Stimulated activated CD4-positive, alpha-beta T cell treated with anti-CD3 and anti-CD28 coated beads, Interleukin-12 subunit alpha, Interleukin-12 subunit beta, amount 100 ng/mL, for 48 hours (primary cell): ENCODE measurements at places on chromosomes 2 and 18.
A peak's percentile ranks its signal among the peaks of the same experiment; 100 is the strongest.

- no peak for DNase-seq
These were observed 34.1 kb upstream of the OLA1 start for GRCh38 chr2:174282441-174282840.

GRCh38 chr2:85795331-85796045 lies 41.7 kb downstream of the ATOH8 start:
- DNase-seq = no peak

- no peak for DNase-seq
These were observed 232.0 kb upstream of the PARD3B start for GRCh38 chr2:204313256-204313655.

- DNase-seq = no peak
These were observed 55.9 kb upstream of the TFCP2L1 start for GRCh38 chr2:121340926-121341325.

DNA sequence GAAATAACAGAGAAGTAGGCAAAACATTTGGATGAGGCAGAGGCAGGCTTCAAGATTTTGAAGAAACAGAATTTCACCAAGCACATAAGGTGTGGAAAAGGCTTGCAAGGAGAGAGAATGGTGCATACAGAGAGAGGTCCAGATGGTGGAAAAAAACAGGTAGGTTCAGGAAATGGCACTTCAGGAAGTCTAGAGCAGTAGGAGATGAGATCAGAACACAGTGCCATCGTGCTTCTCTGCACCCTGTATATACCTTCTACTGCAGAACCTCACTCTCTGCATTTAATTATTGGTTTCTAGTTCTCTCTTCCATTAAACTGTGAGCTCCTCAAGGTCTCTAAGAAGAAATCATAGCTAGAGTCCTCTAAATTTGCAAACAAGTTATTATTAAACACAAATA lies 2.4 kb downstream of the PAIP2B start:
- no peak for DNase-seq

GRCh38 chr2:56217106-56217505 lies 33.3 kb downstream of the CCDC85A start:
- no peak for DNase-seq

DNA sequence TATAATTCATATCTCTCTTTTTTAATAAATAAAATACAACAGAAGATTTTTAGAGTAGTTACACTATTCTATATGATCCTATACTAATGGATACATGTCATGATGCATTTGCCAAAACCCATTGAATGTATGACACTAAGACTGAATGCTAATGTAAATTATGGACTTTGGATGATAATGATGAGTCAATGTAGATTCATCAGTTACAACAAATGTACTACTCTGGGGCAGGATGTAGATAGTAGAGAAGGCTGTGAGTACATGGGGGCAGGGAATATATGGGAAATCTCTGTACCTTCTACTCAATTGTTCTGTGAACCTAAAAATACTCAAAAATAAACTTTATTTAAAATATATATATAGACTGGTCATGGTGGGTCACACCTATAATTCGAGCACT lies 45.6 kb upstream of the NEDD4L start:
- DNase-seq = no peak

- no peak for DNase-seq
These were observed 59.7 kb upstream of the ZC3H15 start for GRCh38 chr2:186426153-186427016.

- DNase-seq = no peak
These were observed 41.5 kb upstream of the CAB39 start for GRCh38 chr2:230671117-230671516.

DNA sequence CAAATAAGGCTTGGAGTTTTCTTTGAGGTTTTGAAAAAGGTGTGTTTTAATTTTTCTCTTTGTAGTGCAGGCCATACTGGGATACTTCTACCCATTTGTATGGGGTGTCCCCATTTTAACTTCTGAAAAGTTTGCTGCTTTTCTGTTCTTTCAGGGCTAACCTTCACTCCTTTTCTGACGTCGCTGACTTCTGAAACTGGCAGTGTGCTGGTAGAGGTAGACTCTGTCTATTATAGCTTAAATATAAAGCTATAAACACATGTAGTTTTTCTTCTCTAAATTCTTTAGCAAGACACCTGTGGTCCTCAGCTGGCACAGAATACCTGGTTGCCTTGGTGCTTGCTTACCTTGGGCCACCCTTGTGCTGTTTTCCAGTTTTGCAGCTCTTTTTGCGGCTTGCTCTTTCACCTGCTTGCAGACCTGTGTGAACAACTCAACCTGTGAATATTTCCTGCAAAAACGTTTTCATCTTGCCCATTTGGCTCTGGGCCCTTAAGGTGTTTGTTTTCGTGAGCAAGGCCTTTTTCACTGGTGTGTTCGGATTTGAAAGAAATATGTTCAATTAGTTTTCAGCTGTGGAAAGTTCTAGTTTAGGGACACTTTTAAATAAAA lies 42.2 kb downstream of the PHLPP1 start:
- no peak for DNase-seq

DNA sequence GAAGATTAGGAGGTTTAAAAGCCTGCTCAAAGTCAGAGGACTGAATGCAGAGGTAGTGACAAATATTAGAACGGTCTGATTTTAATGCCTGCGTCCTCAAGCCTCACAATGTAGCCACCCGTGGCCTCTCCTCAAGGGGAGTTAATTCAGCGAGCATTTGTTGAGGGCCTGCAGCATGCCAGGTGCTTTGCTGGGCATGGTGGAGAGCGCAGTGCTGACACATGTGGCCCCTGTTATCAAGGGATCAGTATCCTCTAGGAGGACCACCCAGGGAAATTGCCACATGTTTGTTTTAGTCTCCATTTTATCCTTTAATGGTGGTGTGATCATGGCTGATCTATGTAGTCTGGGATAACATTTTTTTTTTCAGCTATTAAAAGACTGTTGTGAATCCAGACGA lies 19.2 kb downstream of the PMAIP1 start:
- no peak for DNase-seq

DNA sequence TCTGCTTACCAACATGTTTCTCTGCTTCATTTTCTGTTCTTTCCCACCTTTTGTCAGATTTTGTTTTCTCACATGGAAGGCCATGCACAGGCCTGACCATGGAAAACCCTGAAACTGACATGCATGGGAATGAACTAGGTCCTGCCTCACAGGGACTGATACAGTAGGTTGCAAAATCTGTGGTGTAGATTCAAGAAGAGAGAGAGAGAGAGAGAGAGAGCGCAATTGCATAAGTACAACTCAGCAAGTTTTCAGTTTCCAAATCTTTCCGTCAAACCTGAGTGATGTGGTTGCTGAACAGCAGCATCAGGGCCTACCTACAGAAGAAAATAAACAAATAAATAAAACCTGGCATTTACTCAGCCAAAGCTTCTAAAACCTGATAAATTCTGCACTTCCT lies 87.5 kb upstream of the RNF152 start:
- DNase-seq = no peak

DNA sequence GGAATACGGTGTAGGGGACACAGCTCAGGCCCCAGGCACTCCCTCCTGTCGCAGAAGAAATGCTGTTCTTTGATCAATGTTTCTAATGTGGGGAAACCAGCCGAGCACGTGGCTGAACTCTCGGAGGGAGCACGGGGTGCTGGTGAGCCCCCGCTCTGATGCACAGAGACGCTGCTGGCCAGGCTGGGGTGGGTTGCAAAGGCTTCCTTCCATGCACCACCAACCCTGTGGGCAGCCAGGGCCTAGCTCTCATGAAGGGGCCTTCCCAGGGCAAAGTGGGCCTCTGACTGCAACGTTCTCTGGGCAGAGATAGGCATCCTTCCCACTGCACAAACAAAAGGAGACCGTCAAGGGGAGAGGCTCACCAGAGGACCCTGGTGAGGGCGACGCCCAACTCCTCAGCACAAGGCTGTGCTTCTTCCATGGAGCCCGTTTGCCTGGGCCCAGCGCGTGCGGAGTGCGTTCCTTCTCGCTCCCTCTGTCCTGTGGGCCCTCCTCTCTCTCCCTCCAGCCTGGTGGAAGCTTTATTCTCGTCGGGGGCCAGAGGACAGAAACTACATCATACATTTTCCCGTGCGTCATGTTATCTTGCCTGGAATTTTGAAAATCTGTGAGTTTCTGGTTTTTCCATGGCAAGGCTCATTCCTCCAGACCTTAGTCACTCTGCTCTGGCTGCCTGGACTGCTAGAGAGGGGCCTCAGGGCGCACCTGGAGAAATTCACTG lies 61.1 kb upstream of the SP3 start:
- DNase-seq = no peak

- no peak for DNase-seq
These were observed 64.8 kb downstream of the IKZF2 start for GRCh38 chr2:213086571-213086970.

GRCh38 chr18:48706731-48707130 lies 167.9 kb downstream of the CTIF start:
- no peak for DNase-seq

- no peak for DNase-seq
These were observed 189.6 kb upstream of the SP5 start for GRCh38 chr2:170525566-170525900.

DNA sequence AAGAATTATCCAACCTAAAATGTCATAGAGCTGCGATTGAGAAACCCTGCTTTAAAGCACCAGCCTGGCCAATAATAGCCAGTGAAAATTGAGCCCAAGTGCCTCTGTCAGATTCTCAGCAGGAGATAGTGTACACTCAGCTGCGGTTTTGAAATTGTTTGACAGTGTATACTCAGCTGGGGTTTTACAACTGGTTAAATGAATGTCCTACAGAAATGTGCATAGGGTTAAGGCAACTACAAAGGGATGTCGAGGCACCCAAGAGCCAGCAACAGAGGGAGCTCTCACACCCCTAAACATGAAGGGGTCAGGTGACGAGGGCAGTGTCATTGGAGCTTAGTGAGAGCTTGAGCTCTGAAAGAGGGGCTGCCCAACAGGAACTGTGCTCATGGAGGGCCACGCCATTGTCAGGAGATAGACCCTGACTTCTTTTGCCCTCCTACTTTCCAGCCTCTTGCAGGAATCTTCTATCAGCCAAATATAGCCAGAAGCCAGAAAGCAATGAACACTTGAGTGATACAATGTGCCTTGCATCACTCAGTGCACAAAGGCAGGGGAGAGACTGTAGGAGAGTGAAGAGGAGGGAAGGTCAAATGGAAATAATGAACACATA lies 15.1 kb downstream of the ACTG2 start:
- DNase-seq = no peak

DNA sequence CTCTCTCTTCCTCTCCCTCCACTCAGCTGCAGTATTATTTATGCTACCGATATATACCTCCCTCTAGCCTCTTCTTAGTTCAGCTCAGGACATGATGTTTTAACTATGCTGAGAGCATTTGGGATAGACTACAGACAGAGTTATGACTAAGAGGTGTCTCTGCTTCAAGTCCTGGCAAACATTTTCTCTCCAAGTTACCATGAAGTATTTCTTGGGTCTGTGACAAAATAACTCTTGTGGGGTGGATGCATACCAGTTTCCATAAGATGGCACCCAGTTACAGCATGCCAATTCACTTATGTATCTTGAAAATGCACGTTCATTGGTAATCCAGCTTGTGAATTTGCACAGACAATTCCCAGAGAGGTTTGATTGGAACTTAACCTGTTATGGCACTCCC lies 737.6 kb downstream of the SLC4A3 start:
- no peak for DNase-seq

GRCh38 chr2:72144632-72145288 lies 2.9 kb downstream of the CYP26B1 start:
- DNase-seq = no peak

DNA sequence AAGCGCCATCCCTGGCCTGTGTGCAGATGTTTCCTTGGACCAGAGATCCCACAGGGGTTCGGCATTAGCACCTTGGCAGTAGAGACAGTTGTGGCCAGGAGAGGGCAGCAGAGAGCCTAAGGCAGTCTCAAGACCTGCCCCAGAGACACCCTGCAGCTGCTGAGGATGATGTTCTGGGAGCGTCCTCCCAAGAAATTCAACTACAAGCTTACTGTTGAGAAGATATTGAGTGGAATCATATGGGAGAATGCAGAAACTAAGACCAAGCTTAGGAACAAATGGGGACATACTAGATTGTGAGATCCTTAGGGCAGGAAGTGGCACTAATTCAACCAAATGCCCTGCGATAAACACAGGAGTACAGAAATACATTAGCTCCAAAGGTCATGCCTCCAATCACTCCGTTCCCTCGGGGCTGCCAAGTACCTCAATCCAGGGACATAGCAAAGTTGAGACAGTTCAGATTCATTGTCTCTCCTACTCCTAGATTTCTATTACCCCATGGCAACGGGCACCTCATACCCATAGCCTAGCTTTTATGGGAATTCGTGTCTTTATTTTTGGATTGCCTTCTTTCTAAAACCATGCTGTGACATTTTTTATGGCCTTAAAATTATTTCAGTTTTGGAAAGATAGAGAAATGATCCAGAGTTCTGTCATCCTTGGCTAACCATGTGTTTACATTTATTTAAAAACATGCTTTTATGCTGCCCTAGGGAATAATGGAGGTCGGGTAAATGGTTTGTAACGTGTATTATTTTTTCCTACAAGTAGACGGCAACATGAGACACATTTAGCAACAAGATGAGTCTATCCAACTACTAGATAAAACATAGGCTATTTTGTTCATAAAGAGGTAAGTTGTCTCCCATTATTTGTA lies 2.2 kb upstream of the ERMN start:
- DNase-seq = peak; percentile 89

DNA sequence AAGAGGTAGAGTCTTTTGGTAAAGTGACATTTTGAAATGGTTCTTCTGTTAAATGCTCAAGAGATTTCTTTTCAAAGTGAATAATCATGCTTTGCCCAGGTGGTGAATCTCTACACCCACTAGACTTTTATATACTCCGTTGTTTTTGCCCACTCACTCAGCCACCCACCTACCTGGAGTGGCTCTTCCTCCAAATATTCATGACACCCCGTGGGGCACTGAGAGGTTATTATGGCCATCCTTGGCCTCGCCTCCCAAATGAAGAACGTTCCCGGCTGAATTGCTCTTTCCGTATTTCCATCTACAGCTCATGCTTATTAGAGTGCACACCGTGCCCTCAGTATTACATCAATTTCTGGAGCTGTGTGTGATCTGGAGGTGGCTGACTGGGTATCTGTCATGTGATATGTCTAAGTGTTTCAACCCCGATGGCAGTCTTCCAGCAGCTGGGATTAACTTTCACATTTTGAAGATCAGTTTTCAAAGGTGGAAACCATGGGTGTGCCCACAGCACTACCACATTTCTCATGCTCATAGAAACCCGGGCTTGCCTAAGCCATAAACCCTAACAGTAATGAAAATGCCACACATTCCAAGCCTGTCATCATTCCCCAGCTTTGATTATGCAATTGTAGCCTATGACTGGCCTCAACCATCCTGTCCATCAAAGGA lies 406.6 kb upstream of the MMADHC start:
- DNase-seq = no peak

GRCh38 chr2:96408616-96409015 lies 73.0 kb downstream of the NCAPH start:
- no peak for DNase-seq

- DNase-seq = no peak
These were observed 117.1 kb downstream of the NOL10 start for GRCh38 chr2:10572701-10573100.

- no peak for DNase-seq
These were observed 136.6 kb upstream of the RMP24 start for GRCh38 chr18:35835833-35836232.
